ENCODE measurements at places on chromosomes 3 and 15.

- DNase-seq: no peak
Measured at GRCh38 chr15:23787346-23788105, 100.4 kb upstream of the NDN start.

DNA sequence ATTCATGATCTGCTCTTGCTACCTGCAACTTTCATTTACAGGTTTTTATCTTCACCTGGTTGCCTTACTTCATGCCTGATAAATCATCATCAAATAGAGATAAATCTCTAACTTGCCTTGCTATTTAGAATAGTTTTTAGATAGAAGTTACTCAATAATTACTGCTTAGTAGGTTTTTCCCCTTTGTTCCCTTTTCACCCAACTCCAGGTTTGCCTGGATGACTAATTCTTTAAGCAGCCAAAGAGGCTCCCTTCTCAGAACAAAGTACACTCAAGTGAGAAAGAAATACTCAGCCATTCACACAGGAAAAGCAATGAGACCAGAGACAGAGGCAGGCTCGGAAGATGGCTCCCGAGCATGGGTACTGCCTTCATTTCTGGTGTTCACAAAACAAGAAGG is 268.1 kb upstream of the CRBN start:
- no peak for DNase-seq

DNA sequence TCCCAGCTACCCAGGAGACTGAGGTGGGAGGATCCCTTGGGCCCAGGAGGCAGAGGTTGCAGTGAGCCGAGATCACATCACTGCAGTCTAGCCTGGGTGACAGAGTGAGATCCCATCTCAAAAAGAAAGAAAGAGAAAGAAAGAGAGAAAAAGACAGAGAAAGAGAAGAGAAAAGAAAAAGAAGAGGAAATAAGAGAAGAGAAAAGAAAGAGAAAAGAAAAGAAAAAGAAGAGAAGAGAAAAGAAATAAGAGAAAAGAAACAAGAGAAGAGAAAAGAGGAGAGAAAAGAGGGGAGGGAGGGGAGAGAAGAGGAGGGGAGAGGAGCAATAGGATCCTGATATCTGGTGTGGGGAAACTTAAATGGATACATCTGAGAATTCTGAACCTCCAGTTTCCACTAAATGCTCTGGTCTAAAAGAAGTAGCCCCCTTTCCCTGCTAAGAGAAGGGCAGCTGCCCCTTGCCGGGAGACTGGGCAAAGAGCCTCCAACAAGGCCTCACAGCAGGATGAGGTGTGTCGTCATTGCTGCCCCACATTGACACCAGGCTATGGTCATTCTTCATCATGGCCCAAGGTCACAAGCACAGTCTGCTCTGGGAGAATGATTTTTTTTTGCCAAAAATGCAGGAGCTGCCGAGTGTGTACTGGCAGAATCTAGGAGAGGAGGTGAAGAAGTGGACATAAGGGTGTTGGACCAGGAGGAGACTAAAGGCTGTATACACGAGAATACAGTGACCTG is 21.1 kb upstream of the COMMD4 start:
- no peak for DNase-seq

- DNase-seq: no peak
Measured at GRCh38 chr15:74621546-74621920, 5.9 kb downstream of the CLK3 start.

DNA sequence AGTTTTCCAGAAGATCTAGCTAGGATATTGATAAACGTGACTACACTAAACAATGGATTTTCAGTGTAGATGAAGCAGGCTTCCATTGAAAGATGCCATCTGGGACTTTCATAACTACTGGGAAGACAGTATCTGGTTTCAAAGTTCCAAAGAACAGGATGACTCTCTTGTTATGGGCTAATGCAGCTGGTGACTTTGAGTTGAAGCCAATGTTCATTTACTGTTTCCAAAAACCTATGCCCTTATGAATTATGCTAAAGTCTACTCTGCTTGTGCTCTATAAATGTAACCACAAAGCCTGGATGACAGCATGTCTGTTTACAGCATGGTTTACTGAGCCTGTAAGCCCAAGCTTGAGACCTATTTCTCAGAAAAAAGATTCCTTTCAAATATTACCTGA is 245.4 kb downstream of the GBE1 start:
- no peak for DNase-seq

DNA sequence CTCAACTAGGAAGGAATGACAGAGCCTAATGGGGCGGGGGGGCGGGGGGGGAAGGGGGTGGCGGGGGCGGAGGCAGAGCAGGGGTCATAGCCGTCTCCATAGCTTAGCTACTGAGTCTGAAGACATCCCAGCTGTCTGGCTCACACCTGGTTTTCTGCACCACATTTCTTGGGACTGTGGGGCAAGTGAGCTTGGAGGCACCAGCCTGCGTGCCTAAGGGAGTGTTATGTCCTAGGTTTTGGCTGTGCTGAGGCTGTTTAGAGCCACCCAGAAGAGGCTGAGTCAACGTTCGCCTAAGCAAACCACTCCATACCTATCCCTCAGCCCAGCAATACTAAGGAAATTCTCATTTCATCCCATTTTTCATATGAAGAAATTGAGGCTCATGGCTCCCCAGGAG is 1.4 kb downstream of the IL17RD start:
- no peak for DNase-seq

DNA sequence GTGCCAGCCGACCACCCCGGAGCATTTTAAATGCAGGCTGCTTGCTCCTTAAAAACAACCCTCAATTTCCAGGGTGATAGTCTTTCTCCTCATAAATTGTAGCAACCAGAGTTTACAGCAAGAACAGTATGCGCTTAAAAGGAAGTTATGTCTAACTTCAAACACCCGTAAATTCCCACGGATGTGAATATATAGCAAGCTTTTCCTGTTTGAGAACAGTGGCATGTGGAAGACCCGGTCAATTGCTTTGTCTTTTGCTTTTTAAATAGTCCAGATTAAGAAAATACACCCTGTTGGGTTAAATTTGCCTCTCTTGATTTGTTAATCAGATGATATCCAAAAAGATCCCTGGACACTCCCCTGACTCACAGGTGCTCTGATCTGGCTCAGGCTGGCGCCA is 20.8 kb downstream of the MRPS25 start:
- DNase-seq: no peak

DNA sequence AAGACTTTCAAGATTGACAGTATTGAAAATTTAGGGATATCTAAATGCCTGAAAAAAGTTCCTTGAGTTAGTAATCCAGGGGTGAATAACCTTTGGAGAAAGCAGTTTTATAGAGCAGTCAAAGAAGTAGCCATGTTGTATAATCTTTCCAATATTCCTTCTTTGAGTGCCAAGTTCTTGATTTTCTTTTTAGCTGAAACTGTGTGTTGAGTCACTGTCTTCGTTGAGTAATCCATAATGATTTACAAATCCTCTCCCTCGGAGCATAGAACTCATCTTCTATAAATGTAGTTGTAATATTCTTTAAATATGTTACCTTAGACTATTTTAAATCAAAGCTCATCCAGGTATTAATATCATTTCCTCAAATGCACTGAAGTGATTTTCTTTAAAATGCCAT is 135.2 kb downstream of the BBX start:
- no peak for DNase-seq

DNA sequence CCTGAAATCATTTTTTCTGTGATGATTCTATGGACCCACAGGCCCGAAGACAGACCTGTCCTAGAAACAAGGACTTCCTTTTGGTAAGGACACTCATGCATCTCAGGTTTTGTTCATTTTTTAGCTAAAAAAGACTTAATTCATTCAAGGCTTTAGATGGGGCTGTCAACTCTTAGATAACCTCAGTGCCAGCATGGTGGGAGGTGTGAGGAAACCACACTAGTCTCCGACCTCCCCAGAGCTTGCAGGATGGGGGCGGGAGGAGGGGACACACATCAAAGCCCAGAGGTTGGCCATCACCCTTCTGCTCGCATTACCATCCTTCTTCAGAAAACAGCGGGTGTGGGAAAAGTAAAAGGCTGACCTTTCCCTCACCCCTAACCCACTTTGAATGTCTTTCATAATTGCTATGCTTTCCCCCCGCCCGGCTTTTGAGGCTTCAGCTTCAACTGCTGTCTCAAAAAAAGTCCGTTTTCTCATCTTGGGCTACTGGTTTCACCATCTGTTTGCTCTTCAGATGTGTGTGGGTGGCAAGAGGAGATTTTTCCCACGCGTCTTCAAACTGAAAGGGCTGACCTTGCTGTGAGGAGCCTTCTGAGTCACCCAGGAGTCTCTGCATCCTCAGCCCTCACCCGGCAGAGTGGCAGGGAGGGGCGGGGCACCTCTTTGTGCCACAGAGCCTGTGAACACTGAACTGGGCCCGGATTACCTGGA is 27.6 kb upstream of the CXCR6 start:
- DNase-seq: peak; percentile 90

GRCh38 chr3:52146189-52146588 is 8.0 kb downstream of the POC1A start:
- DNase-seq: no peak

GRCh38 chr3:71753701-71754609 is at the start of gene GPR27:
GPR27 (plus strand) TSS chr3:71753855; CDS start chr3:71754050, 195 bp downstream.
- DNase-seq: no peak

- DNase-seq: no peak
Measured at GRCh38 chr3:68936856-68937255, 4.5 kb upstream of the TAFA4 start.

- no peak for DNase-seq
Measured at GRCh38 chr15:90642464-90643300, 74.5 kb upstream of the BLM start.

- no peak for DNase-seq
Measured at GRCh38 chr3:195550723-195551122, 7.6 kb upstream of the PPP1R2 start.

DNA sequence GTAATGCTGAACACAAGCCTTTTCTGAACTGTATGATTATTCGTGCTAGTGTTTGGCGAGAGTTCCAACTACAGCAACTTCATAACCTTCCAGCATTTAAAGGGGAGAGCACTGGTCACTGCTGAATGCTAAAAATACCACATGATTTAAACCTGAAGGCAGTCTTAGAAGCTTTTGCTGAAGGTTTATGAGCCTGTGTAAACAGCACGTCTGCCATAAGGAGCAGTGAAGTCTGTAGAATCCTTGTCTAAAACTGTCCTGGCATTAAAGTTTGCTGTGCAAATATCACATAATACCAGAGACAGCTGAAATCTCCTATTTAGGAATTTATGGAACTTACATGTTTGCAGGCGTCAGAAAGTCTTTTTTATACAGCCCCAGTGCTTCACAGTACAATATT is 5.9 kb downstream of the SATB1 start:
- no peak for DNase-seq

DNA sequence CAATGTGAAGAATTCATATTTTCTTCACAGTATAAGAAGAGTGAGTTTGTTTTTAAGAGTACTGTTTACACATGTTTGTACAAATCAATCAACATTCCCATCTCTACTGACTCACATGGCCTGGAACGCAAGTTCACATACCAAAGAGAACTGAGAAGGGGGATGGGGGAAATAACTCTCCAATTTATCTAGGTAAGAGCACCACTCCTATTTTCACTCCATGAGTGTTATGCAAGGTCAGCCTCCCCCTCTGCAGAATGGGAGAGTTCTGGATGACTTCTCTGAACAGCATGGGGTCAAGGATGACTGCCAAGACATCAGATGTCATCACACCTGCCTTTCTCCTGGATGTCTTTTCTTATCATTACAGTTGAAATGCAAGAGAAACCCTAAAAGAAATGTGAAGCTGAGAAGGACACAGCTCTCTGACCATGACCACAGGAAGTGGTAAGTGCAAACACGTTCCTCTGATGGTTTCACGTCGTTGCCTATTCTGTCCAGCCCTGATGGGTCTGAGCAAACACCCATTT is 95.2 kb downstream of the SEMA6D start:
- DNase-seq: peak; percentile 28

GRCh38 chr3:50192689-50193141 is 1.3 kb downstream of the GNAT1 start:
- peak; percentile 85 for DNase-seq

DNA sequence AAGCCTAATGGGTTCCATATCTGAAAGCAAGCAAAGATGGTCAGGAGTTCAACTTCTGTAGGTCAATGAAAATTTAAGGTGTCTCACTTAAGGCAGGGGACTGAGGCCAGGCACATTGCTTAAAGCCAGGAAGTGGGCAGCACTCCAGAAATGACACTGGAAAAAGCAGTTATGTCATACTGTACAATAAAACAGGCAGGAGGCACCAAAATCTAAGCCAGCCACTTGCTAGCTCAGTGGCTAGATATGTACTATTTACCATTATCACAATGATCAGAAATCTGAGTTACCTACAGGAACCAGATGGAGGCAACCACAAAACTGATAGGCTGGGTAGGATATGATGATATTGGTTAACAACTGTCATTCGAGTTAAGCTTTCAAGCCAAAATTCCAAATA is 57.3 kb downstream of the FRMD5 start:
- DNase-seq: no peak

GRCh38 chr3:109853077-109853731 is 515.9 kb upstream of the DPPA4 start:
- DNase-seq: no peak

- DNase-seq: no peak
Measured at GRCh38 chr3:125129512-125129997, 73.8 kb upstream of the HEG1 start.

DNA sequence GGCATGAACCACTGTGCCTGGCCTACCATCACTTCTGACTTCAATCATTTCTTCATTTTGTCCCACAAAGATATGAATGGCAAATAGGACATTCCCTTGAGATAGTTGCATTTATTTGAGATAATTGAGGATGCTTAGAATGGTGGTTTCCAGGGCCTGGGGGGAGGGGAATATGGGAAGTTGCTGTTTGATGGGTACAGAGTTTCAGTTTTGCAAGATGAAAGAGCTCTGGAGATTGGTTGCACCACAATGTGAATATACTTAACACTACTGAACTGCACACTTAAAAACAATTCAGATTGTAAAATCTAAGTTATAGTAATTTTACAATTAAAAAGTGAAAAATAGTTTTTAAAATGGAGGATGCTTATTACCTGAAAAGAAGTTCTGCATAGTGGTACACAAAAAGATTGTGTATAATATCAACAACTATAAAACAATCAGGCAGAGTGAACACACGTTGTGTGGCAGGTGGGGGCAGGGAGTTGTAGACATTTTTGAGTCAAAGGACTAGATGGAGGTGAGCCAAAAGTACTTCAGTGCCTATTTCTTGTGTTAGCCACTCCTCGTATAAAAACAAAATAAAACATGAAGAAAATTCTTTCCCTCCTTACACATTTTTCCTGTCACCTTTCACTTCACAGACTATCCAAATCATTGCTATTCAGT is 18.5 kb upstream of the RIOX2 start:
- no peak for DNase-seq

DNA sequence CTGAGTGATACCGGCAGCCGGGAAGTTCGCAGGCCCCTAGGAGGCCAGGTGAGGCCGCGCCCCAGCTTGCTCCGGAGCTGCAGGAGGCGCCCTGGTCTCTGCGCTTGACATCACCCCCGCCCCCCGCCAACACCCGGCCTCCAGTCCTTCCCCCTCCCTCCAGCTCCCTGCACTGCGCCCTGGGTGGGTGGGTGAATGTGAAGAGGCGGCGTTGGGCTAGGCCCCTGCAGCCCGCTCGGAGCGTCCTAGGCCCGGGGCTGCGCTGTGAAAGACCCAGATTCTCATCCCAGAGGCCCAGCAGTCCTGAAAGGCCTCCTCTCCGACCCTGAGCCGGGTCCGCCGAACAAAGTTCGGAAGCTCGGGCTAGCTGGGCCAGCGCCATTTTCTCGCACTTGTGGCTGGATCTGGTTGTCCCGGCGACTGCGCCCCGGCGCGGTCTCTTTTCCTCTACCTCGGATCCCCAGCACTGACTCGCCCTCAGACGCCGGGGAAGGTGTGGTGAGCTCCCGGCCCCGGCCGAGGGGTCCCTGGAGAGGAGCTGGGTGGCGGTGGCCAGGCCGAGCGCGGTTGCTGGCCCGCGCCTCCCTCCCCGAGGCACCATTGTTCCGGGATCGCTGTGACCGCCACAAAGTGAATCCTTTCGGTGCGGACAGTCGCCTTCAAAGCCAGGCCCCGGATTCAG is 12.9 kb downstream of the ZIC4 start:
- no peak for DNase-seq
